Skeletal muscle cell (primary cell): ENCODE measurements at places on chromosomes 3 and 15.

GRCh38 chr3:174387736-174388135, 471.4 kb upstream of the NAALADL2 start:
- no peak for DNase-seq

DNA sequence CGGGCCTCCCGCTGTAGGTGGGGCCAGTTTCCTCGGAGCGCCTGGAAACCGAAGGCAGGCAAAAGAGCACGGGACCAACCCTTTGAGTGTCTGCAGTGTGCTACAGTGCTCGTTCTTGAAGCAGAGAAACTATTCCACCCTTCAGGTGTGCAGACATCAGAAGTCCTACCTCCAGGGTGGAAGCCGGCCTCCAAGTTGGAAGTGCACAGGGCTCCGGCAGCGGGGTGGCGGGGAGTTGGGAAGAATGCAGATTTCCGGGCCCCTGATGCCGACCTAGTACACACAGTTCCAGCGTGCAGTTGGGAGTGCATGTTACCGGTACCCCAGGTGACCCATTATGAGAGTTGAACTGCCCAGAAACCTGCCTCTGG, 3.0 kb downstream of the KLF13 start:
- DNase-seq, result no peak

- DNase-seq, result no peak
Observed at GRCh38 chr3:197317250-197317963, 19.0 kb upstream of the DLG1 start.

DNA sequence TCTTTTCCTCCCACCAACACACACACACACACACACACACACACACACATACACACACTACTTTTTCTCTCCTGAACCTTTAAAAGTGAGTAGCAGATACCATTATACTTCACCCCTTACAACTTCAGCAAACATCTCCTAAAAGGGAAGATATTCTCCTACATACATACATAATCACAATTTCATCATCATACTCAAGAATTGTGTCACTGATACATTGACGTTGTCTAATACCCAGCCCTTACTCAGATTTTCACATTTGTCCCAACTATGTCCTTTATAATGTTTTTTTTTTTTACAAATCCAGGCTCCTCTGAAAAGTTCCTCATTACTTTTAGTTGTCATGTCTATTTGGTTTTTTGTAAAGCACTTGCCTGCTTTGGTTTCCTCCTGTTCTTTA, 18.5 kb downstream of the ABHD6 start:
- DNase-seq, result no peak

DNA sequence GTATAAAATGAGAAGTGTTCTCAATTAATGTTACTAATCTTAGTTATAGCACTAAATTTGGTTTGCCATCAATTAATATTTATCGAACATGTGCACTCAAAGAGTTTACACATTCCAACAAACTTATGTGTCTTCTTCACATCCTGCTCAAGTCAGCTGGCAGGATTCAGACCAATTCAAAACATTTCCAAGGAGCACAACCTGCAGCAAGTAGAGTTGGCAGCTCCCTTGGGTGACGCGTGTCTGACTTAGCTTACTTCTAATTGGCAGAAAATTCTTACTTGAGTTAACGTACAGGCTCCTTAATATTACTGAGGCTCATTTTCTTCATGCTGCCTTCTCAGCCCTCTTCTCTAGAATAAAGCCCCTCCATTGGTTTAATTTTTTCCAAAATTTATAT, 110.4 kb upstream of the PFN2 start:
- DNase-seq, result no peak
